Activated CD8-positive, alpha-beta memory T cell treated with anti-CD3 and anti-CD28 coated beads for 1 hour (primary cell): ENCODE measurements at places on chromosomes 12 and 14.

- no peak for DNase-seq
Observed at GRCh38 chr14:63342371-63342770, 23.6 kb upstream of the GPHB5 start.

GRCh38 chr12:39902821-39903220, 203.1 kb downstream of the SLC2A13 start:
- no peak for DNase-seq

DNA sequence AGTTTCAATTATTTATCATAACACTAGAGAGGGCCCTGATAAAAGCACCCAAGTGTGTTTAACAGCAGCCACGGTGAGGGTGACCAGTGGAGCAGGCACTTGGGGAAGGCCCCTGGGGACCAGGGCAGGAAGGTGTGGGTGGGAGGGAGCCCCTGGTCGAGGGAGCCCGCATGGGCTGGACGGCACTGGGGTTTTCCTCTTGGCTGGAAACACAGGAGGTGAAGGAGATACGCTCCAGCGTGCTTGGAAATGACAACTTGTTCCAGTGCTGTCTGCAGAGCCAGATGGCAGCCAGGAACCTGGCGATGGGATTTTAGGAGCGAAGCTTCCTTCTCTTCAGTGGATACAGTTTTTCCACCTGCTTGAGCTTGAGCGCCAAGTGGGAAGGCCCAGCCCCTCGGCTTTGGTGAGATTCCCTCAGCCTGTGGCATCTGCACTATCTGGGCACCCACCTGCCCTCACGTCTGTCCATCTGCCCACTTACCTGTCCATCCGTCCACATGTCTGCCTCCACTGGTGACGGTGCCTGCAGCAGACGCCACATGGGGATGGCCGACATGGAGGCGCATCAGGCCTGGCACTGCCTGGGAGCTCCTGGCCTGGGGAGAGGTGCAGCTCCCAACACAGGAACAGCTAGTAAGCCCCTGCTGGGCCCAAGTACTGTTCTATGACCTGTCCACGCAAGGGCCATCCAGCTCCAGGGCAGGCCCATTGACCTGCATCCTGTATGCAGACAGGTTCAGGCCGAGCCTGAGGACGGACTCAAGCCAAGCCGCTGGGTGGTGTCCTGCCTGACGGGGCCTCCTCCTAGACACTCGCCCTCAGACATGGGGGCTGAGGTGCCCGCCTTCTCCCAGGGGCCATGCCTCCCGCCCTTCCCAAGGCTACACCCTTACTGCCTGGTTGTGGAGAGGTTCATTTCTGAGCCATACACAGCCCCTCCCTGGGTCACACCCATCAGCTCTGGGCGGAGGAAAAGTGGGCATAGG, 192.2 kb upstream of the C14orf180 start:
- DNase-seq, result no peak

GRCh38 chr12:98595243-98595988, 1.9 kb downstream of the SLC25A3 start:
- no peak for DNase-seq

DNA sequence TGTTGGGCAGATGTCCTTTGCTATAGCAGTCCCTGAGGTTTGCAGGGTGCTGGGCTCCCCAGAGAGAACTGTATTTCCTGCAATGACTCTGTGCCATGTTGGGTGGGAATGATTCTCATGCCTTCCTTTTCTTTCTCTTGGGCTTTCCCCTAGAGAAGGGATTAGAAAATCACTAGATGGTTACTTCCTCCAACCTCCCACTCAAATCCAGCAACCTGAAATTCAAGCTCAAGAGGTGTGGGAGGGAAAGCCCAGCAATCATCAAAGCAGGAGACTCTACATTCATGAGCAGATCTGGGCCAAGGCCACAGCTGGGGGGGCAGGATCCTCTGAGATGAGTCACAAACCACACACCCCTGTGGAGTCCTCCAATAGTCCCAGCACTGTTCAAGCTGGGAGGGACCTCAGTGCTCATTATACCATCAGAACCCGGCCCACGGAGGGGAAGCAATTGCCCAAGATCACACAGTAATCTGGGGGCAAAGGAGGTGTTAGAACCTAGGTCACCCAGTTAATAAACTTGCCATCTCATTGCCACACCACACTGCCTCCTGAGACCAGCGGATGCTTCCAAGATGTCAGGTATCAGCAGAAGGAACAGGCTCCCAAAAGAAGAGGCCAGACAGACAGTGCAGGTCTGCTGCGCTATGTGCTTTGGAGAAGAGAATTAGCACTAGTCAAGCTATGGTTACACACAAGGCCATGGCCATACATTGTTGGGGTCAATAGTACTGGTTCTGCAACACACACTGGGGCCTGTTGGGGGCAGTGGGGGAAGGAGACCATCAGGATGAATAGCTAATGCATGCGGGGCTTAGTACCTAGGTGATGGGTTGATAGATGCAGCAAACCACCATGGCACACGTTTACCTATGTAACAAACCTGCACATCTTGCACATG, 65.7 kb downstream of the TTC9 start:
- DNase-seq, result no peak

- no peak for DNase-seq
Observed at GRCh38 chr12:75341873-75342272, 7.4 kb downstream of the GLIPR1L1 start.

- no peak for DNase-seq
Observed at GRCh38 chr12:115801871-115802270, 475.6 kb downstream of the MED13L start.

- no peak for DNase-seq
Observed at GRCh38 chr12:13241833-13242488, 45.4 kb downstream of the EMP1 start.

DNA sequence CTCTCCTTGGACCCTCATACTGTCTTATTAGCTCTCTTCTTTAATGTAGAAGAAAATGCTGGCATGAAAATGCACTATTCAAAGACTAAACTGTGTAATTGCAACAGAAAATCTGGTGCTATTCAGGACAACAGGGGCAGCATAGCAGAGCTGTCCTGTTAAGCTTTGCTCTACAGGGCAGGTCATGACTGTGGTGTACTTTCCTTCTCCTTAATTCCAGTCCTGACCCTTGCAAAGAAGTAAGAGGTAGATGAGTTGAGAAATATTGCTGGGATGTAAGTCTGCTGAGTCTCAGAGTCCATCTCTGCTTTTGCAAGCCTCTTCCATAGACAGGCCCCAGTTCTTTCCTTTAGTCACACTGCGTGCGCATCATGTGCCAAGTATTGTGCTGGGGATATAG, 52.6 kb upstream of the STK38L start:
- no peak for DNase-seq

GRCh38 chr14:79569072-79569471, 642.2 kb downstream of the DIO2 start:
- no peak for DNase-seq

DNA sequence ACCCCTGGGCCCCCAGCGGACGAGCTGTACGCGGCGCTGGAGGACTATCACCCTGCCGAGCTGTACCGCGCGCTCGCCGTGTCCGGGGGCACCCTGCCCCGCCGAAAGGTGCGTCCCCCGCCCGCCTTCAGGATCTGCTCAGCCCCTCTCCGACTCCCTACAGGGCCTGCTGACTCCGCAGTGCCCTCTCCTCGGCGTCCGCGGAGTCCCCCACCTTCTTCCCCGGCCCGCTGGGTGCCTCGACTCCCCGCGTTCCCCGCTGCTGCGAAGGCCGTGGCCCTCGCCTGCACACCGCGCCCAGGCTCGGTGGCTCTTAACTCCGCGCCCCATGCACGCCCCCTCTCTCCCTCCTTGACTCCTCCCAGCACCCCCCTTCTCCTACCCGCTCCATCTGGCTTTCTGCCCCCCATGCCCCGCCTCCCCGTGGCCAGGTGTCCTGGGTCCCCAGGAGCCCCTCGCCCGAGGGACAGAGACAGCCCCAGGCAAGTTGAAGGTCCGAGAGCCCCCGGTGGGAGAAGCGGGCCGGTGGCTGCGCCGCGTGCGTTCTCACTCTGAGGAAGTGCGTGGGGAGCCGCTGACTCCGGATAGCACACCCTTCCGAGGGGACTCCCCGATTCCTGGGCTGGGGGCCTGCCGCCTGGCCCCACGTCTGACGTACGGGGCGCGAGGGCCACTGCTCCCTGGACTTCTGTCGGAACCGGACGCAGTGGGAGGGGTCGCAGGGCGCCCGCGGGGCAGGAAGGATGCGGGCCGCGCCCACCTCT, 594 bp downstream of the TAMALIN start:
- peak; percentile 27 for DNase-seq

- DNase-seq, result no peak
Observed at GRCh38 chr14:36647417-36647823, 14.2 kb upstream of the PAX9 start.

DNA sequence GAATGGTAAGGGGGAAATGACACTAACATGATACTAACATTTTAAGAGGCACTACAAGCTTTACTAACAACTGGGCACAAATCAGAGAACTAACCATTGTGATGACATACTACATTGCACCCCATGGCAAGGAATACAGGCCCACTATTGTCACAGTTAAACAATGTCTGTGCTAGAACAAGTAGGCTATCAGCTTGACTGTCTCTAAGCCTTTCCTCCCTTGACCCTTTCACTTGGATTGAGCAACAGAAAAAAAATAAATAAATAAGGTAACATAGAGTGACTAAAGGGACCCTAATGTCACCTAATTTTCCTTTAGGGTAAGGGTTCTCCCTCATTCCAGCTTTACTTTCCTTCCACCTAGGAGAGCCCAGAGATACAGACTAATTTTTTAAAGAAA, 4.4 kb downstream of the SLC38A2 start:
- DNase-seq, result no peak

- DNase-seq, result no peak
Observed at GRCh38 chr14:61555056-61555838, 140.1 kb upstream of the HIF1A start.

- no peak for DNase-seq
Observed at GRCh38 chr12:2895051-2895451, 4.4 kb downstream of the TULP3 start.

- DNase-seq, result no peak
Observed at GRCh38 chr12:59895166-59895775, 299.4 kb downstream of the SLC16A7 start.

- DNase-seq, result no peak
Observed at GRCh38 chr14:101349108-101349507, 212.2 kb upstream of the DIO3 start.

- no peak for DNase-seq
Observed at GRCh38 chr12:87925021-87925420, 104.2 kb downstream of the C12orf50 start.

GRCh38 chr14:37035401-37035800, 137.0 kb downstream of the SLC25A21 start:
- DNase-seq, result no peak

DNA sequence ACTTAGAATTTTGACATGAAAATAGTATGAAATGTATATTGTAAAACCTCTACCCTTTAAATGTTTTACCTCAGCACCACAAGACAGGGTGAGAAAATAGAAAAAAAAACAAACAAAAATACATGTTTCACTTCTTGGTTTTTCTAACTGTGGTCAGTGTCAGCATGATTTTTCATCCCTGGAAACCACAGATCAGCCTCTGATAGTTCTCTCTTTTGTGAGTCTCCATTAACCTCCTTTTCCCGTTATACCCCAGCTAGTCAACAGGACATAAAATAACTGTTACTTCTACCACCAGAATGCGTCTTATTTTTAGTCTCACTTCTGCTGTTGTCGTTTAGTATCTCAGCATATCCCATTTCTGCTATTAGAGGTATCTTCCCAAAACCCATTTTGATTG, 48.3 kb upstream of the KCNMB4 start:
- DNase-seq, result no peak

DNA sequence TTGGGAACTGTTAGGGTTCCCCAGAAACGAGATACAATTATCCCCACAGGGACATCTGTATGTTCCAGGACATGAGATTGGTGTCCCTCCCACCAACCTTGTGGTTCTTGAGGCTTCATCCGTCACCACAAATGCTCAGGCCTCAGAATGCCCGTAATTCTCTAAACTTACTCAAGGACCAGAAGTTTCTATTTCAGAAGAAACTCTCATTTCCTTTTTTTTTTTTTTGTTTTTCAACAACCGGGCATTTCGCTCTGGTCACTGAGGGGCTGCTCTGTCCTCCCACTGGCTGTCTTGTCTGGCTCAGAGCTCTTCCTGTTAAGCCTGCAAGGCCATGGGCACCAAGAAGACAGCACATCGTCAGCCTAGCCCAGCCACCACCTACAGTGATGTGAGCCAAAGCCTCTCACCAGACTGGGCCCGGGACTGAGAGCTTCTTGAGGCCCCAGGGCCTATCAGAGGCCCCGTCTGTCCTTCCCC, 36.2 kb downstream of the VDR start:
- DNase-seq, result no peak

GRCh38 chr12:53057816-53058500, 8.1 kb downstream of the TNS2 start:
- no peak for DNase-seq

DNA sequence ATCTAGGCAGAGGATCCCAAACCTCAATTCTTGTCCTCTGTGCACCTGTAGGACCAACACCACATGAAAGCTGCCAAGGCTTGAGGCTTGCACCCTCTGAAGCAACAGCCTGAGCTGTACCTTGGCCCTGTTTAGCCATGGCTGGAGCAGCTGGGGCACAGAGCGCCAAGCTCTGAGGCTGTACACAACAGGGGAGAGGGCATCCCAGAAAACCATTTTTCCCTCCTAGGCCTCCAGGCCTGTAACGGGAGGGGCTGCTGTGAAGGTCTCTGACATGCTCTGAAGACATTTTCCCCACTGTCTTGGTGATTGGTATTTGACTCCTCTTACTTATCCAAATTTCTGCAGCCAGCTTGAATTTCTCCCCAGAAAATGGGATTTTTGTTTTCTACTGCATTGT, 22.4 kb upstream of the PTPRO start:
- DNase-seq, result no peak

GRCh38 chr12:7016958-7017571, 1.2 kb downstream of the LPCAT3 start:
- no peak for DNase-seq

- DNase-seq, result no peak
Observed at GRCh38 chr14:104130974-104131651, 7.3 kb upstream of the KIF26A start.

- DNase-seq, result no peak
Observed at GRCh38 chr14:93772263-93772662, 16.0 kb downstream of the PRIMA1 start.

DNA sequence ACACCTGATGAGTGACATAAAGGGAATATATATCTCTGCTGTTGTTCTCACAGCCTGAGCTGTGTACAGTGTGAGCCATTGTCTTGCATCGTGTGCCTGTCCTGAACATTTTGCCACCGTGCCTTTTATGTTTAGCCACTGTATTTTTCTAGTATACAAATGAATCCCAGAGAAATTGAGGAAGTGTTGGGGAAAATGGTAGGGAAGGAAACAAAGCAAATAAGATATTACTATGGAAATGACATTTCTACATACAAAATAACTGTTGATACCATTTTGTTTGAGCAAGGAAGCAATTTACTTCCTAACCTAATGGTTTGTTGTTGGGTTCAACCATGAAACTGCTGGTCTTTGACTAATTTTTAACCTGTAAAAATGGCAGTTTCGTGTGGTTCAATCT, 5.5 kb downstream of the PSMA6 start:
- DNase-seq, result no peak

DNA sequence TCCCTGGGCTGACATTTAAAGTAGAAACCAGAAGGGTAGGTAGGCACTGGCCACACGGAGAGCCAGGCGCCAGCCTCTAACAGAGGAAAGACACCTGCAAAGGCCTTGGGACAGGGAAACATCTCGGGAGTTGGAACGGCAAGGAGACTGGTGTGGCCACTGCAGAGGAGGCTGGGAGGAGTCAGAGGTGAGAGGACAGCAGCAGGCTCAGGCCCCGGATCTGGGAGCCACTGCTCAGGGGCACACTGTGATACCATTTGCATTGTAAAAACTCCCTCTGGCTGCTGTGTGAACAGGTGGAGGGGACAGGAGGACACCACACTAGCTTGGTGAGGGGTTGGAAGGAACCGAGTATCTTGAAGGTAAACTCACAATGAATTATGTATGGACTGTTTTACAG, 2.7 kb downstream of the ANHX start:
- DNase-seq, result no peak
